ENCODE measurements at places on chromosomes 2 and 18.

- no peak for DNase-seq
Measured at GRCh38 chr2:26702025-26702424, 9.5 kb downstream of the KCNK3 start.

DNA sequence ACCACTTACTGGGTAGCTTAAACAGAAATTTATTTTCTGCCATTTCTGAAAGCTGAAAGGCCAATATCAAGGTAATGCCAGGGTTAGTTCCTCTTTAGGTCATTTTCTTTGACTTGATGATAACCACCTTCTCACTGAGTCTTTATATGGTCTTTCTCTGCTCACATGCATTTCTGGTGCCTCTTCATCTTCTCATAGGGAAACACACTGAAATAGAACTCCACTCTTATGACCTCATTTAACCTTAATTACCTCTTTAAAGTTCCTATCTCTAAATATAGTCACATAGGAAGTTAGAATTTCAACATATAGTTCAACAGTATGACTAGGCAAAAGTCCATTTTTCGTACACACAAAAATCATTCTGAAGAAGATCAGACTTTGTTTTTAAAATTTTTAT is 616.8 kb upstream of the VRK2 start:
- DNase-seq = no peak

GRCh38 chr18:21452796-21453510 is 147.6 kb downstream of the ESCO1 start:
- no peak for DNase-seq

GRCh38 chr2:150630587-150631235 is 143.2 kb upstream of the RND3 start:
- DNase-seq = no peak

- DNase-seq = no peak
Measured at GRCh38 chr2:19600506-19600905, 242.1 kb upstream of the OSR1 start.

DNA sequence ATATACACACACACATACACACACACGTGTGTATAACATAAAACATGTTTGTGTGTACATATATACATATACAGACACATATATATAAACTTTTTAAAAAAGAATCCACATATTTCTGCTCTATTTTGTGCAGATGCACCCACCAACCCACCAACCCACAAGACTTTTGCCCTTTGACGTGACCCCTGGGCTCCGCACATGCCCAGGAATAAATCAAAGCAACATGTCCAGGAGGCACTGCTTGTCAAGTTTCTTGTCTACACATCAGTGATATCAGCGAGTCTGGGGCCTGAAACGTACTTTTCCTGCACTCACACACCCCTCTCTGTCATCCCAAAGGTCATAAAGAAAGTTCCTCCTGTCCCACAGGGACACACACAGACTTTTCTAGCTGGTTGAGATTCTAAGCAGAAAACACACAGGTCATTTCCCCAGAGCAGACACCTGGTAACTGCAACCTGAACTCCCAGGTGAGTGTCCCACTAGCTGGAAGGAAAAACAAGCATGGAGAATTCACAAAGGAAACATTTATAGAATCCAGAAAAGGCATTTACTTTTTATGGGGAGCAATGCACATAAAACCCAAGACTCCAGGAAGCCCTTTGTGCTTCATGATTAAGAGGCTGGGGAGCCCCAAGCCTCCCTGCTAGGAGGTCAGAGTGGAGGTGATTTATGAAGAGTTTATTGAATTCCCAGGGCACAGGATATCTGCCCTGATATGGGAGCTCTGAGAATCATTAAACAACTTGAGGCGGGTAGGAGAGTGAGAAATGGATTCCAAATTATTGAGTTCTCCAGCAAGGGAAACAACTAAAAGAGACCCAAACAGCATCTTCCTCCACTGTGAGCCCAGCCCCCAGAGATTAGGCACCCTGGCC is 211.6 kb downstream of the MGAT5 start:
- DNase-seq = no peak

DNA sequence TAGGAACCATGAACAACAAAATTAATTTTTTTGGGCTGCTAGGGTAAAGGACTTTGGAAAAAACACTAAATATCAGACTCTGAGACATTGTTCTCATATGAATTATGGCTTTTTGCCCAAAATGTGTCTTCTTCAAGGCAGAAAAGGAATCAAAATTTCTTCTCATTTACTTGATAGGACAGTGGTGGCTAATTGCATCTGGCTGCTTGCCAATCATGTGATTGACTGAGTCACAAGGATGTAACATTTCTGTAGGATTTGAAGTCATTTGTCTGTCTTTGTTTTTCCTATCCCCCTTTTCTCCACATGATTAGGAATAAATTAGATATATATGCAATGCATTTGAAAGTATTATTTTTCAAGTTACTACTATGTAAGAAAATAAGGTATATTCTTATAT is 130.2 kb downstream of the SLC4A10 start:
- no peak for DNase-seq

DNA sequence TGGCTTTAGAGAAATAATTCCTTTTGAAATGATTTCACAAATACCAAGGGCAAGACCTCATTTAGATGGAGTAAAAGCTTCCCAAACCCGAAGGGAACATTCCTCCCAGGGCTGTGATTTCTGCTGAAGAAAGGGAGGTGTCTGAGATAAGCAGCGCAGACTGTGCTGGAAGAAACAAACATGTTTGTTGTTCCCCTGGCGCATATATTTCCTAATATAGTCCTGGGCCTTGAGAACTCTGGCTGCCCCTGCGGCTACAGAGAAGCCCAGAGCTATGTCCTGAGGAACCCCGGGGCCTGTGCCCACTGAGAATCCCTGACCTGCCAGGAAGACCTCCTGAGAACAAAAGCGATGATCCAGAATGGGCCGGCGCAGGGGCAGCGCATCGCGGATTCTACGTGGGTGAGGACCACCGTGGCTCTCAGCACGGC is 372.6 kb upstream of the NT5C1B start:
- DNase-seq = no peak

- DNase-seq = no peak
Measured at GRCh38 chr2:142052220-142052863, 78.5 kb downstream of the LRP1B start.

GRCh38 chr2:23871206-23871605 is 55.7 kb downstream of the ATAD2B start:
- DNase-seq = no peak

DNA sequence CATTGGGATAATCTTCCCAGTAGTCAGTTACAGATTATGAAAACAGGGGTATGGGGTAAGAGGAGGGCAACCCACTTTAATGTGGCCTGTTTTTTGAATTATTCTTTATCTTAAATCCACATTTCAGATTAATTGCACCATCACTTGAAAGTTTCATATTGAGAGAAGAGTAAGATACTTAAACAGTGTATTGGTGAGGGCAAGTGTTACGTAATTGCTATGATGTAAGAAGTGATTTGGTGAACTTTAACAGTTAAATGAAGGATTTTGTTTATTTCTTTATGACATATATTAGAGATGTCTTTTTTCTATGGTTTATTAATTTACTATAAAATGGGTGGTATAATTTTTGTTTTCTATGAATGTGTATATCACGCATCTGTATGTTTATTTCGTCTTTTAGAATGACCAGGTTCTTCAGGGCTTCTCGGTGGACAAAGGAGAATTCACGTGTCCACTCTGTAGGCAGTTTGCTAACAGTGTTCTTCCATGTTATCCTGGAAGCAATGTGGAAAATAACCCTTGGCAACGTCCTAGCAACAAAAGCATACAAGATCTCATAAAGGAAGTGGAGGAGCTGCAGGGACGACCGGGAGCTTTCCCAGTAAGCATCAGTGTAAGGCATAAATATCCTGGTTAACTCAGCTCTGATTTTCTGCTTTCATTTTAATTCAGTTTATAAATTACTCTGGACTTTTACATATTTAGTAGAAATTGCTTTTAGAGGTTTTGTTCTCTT is 171.2 kb upstream of the MYO3B start:
- DNase-seq = no peak

- DNase-seq = no peak
Measured at GRCh38 chr2:3465328-3465727, 54.0 kb downstream of the ADI1 start.

DNA sequence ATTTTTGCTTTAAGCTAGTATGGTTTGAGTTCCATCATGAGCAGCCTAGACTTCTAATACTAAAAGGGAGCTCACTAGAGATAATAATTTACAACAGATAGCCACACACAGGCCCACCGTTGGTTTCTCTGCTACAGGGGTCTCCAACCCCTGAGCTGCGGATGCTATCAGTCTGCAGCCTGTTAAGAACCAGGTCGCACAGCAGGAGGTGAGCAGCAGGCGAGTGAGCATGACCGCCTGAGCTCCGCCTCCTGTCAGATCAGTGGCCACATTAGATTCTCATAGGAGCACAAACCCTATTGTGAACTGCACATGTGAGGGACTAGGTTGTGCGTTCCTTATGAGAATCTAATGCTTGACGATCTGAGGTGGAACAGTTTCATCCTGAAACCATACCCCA is 150.6 kb downstream of the HRH4 start:
- no peak for DNase-seq

GRCh38 chr2:150522269-150522668 is 34.8 kb upstream of the RND3 start:
- no peak for DNase-seq

GRCh38 chr2:190722835-190723234 is 74.0 kb downstream of the NAB1 start:
- DNase-seq = peak; percentile 30

DNA sequence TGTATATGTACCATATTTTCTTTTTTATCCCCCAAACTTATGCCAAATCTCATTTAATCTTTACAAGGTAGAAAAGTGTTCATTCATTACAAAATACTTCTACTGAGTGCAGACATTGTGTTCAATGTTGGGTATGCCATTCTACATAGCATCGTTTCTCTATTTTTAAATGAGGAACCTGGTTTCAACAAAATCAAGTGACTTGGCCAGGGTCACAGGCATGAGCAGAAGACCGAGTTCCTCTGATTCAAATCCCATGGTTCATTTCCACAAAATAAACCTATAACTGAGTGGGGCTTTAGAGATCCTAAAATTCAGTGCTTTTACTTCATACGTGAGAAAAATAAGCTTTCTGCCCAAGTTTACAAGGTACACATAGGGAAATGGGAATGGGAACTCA is 81.4 kb upstream of the RASGRP3 start:
- DNase-seq = no peak

GRCh38 chr2:230343747-230344146 is 16.8 kb downstream of the SP140L start:
- no peak for DNase-seq

DNA sequence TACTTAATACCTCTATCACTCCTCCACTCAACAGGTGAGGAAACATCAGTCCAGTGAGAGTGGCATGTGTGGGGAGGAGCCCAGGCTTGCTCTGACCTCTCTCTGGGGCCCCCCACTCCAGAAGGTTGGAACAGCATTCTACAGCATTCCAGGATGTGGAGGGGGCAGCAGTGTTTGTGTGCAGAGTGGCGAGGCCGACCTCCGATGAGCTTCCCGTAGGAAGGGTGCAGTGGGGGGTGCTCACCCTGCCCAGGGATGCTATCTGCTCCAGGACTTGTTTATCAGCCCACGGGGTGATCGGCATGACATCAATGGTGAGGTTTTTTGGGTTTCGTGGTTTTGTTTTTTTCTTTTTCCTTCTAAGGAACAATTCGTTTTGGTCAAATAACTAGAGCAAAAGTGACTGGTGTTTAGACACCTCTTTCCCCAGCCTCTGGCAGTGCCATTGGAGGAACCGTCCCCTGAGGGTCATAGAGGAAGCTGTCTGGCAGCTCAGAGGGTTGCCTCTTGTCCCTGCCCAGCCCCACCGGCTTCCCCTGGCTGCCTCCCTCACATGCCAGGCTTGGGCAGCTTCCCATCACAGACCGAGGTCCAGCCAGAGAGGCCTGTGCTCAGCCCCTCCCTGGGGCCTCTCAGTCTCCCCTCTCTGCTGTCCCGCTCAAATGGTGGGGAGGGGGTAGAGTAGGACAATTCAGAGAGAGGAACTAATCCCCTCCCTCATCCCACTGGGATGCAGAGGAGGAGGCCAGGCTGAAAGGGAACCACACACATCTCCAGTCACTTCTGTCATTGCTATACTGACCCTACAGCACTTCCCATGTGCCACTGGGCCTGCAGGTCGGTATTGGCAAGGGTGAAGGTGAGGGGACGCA is 96.5 kb downstream of the ZFP36L2 start:
- no peak for DNase-seq

DNA sequence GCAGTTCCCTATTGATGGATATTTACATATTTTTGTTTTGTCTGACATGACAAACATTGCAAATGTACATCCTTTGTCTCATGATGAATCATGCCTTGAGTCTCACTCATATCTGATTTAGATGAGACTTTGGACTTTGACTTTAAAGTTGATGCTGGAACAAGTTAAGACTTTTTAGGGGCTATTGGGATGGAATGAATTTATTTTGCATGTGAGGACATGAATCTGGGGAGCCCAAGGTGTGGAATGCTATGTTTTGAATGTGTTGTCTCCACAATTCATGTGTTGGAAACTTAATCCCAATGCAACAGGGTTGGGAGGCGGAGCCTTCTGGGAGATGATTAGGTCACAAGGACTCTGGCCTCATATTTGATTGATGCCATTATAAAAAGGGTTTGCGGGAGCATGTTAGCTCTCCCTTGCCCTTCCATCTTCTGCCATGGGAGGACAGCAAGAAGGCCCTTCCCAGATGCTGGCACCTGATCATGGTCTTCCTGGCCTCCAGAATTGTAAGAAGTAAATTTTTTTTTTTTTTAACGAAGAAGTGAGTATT is 29.1 kb upstream of the INO80D start:
- DNase-seq = no peak

GRCh38 chr2:111537078-111537655 is 346.8 kb downstream of the ANAPC1 start:
- DNase-seq = no peak

DNA sequence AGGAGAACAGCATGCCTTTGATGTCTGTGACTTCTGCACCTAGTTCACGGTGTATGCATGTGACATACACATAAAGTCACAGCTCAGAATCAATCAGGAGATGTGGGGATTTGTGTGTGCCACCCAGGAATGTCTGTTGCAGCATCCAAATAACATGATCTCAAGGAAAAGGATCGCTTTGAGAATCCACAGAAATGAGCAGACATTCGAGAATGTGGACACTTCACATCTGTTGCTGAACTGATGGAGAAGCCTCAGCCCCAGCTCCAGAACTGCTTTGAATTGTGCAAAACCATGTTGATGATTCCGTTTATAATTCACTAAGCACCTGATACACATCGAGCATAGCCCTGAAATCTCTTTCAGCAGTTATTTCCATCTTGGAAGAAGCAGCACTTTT is 208.6 kb downstream of the CMPK2 start:
- no peak for DNase-seq

- DNase-seq = no peak
Measured at GRCh38 chr2:102365763-102366162, 10.2 kb downstream of the IL18R1 start.

- peak; percentile 57 for DNase-seq
Measured at GRCh38 chr18:23487738-23488570, 15.4 kb upstream of the RMC1 start.

GRCh38 chr2:203591642-203592041 is 56.5 kb upstream of the RAPH1 start:
- DNase-seq = no peak

All from stimulated activated CD4-positive, alpha-beta T cell treated with anti-CD3 and anti-CD28 coated beads, Interleukin-1b, Interleukin-23, amount 100 ng/mL, for 48 hours (primary cell).